ENCODE measurements at places on chromosomes 16 and 17.
A peak's percentile ranks its signal among the peaks of the same experiment; 100 is the strongest.

DNA sequence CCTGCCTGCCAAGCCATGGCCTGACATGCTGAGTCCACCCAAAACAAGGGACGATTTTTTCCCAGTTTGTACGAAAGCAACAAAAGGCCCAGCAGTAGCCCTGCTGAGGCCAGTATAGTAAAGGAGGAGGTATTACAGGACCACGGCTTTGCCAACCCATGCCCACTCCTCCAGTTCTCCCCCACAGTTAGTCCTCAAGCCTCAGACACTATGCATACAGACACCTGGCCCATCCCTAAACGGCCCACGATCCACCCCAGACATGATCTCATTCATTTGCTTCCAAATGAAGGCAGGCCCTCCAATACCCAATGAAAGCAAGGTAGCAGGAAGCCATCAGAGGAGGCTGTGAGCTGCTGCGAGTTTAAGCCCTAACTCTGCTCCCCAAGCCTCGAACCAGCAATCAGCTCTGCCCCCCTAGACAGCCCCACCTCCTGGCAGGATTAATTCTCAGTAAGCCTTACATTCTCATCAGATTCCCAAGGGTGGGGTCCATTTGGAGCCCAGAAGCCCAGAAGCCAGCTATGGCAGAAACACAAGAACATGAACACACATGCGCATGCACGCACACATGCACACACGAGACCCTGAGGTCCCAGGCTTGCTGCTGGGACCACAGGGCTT is 4.9 kb downstream of the HDAC5 start:
- DNase-seq: no peak

DNA sequence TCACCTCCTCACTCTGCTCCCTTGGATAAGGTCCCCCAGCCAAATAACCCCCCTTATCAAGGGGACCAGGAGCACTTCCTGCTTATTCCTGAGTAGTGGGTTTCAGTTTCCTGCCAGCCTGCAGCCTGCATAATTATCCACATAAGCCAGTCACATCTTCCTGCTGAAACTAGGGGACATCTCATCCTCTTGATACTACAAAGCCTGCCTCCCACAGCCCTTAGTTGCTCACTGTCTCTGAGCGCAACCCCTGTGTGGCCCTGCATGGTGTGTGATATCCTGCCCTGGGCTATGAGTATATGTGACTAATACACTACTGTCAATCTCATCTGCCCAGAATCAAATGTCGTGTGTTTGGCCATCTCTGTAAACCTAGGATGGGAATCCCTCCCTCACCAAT is 8.0 kb upstream of the XYLT2 start:
- DNase-seq: no peak

- no peak for DNase-seq
Observed at GRCh38 chr17:65537845-65538674, 23.4 kb downstream of the AXIN2 start.

DNA sequence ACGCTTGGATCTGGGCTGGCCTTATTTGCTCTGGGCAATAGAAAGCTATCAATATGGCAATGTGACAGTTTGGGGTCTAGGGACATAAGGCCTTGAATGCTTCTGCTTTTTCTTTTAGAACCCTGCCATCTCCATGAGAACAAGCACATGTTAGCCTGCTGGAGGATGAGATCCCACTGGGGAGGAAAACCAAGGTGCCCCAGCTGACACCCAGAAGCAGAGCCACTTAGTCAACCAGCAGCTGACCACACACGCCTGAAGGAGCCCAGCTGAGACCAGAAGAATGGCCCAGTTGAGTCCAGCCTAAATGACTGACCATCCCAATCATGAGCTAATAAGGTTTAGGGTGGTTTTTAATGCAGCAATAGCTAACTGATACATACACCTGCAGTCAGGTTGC is 171.2 kb downstream of the AHSP start:
- DNase-seq: no peak

GRCh38 chr16:80408014-80408413 is 132.8 kb upstream of the DYNLRB2 start:
- DNase-seq: no peak

- peak; percentile 84 for DNase-seq
Observed at GRCh38 chr17:49995055-49995738, at the start of gene DLX3. Gene DLX3, minus strand, starts transcription at chr17:49995224. Its CDS starts 226 bp downstream, at chr17:49994998.

- peak; percentile 77 for DNase-seq
Observed at GRCh38 chr16:22898874-22899348, 84.9 kb downstream of the HS3ST2 start.

DNA sequence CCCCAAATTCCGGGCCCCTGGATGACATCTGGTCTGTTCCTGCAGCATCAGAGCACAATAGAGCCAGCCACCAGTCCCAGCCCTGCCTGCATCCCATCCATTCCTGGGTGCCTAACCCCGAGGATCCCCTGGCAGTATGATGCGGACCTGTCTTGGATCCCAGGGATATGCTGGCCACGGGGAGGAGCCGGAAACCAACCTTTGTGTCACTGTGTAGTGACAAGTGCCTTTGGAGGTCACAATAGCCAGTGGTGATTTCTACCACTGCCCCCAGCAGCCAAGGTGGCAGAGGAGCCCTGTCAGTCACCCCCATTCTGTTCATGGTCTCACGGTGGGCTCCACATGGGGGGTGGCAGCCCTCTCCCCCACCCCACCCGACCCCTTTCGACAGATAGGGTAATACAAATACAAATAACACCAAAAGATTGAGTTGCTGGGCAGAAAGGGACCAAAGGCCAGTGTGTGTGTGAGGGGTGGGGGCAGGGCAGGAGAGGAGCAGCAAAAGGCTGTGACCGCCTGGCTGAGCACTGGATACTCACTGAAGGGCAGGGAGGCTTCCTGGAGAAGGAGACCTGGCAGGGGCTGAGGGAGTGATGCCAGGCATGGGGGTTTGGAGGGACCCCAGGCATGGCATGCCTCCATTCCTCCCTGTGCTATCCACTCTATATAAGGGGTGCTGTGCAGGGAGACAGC is 29.0 kb upstream of the MEOX1 start:
- no peak for DNase-seq

DNA sequence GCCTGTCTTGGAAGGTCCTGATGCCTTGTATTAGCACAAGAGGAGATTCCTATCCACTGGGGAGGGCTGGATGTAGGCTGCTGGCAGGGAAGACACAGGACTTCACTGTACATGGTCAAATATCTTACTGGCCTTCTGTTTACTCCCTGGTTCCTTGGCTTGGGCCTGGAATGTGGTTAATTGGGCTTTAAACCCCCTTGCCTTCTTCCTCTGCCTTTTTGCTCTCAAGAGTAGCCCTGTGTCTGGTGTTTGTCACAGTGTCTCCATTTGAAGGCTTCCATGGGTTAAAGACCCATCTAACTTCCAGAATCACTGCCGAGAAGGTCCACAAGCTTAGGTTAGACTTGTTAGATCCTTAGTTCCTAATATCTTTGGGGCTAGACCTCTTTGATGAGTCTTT is 7.1 kb upstream of the CHCT1 start:
- DNase-seq: no peak

GRCh38 chr17:40490289-40490853 is 11.1 kb downstream of the TNS4 start:
- peak; percentile 63 for DNase-seq

DNA sequence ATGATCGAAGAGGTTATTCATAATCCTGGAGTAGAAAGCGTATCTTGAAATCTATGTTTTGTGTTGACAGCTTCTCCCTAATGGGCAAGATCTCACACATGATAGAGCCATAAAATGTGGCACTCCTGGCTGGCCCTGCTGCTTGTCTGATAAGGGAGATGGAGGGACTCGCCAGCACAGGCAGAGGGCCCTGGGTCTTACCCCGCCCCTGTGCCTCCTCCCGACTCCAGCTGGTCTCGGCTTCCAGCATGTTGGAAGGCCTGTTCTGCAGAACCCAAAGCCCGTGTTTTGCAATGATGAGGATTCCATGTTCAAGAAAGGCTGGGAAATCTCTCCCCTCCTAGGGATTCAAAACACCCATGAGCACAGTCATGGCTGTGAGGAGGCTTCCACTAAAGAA is 106.7 kb upstream of the SDK2 start:
- no peak for DNase-seq

DNA sequence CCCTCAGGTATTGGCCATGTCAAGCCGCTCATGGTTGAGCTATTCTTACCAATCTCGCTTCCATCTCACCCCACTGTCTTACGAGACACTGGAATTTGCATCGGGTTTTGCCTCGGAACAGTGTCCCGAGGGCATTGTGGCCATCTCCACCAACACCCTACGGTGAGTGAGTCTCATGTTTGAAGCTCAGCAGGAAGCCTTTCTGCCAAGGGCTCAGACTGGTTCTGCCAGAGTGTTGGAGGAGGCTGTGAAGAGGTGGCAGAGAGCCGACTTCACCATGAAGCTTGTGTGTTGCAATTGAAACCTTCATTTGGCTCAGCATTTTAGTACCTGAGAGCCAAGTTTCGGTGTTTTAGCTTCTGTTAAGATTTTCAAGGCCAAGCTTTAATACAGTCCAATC is 38.0 kb downstream of the SF3B3 start:
- DNase-seq: no peak

- DNase-seq: no peak
Observed at GRCh38 chr17:77696151-77696720, 262.3 kb upstream of the TNRC6C start.

GRCh38 chr17:6208608-6209180 is 138.5 kb downstream of the WSCD1 start:
- DNase-seq: no peak
